ENCODE measurements at places on chromosomes 6 and 20.

DNA sequence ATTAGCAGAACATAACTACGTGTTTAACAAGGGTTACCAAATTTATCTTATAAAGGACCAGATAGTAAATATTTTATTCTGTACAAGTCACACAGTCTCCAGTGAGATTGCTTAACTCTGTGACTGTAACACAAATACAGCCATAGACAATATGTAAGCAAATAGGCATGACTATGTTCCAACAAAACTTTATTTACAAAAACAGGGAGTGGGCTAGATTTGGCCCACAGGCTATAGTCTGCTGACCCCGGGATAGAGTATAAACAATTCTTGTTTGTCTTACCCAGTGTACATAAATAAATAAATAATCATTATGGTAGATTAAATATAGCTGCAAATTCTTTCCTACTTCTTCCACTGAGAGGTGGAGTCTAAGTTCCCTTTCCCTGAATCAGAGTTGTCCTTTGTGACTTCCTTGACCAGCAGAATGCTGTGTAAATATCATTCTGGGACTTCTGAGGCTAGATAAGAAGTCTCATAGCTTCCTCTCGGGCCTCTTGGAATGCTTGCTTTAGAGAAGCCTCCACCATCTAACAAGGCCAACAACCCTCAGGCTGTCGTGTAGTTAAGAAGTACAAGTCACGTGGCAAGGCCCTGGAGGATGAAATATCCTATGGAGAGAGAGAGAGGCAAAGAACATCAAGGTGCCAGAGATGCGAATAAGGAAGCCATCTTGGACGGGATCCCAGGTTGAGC is 59.1 kb upstream of the TMEM244 start:
- DNase-seq, result no peak

DNA sequence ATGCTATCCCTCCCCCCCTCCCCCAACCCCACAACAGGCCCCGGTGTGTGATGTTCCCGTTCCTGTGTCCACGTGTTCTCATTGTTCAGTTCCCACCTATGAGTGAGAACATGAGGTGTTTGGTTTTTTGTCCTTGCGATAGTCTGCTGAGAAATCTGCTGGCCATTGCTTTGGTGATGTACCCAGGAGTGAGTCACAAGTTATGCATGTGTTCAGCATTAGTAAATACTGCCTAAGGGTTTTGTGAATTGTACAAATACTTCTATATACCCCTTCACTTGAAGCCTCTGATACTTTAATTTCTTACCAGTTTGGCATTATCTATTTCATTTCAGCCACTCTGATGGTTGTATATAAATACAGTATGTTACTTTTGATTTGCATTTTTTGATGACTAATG is 711.3 kb upstream of the GJE1 start:
- DNase-seq, result no peak

- DNase-seq, result no peak
Measured at GRCh38 chr20:47237715-47238114, 118.8 kb downstream of the ZMYND8 start.

DNA sequence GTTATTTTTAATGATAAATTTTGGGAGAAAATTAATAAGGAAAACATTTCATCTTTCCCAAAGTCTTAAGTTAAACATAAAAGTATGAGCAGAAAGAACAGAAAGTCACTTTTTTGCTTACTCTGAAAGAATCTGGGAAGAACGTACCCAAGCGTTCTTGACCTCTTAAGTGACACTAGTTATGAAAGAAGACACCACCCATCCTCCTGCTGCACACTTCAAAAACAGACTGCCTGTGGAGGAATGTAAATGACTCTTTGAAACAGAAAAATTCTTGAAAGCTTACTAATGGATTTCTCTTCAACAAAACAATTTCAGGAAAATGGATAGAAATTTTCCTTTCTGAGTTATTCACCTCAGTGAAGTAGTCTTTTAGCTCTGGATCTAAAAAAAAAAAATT is 227.7 kb downstream of the MEI4 start:
- no peak for DNase-seq

DNA sequence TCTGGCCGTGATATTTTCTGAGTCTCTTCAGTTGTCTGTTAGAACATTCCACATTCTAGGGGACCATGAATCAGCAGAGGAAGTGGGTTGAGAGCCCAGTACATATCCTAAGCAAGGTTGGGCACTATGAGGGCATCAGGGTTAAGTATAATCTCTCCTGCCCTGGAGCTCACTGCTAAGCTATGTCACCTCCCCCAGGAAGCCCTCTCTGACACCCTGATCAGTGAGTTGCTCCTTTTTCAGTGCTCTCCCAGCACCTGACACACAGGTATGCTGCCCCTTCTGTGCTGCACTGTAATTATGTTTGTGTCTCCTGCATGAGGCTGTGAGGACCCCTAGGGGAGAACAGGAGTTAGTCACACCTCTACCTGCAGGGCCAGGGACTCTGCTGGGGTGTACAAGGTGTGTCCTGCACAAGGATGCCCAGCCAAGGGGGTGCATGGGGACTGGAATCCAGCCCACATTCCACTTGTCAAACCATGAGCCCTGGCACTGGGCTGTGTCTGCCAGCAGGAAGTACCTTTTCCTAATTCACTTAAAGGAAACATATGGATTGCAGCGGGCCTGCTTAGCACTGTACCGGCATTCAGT is 3.9 kb downstream of the RAB44 start:
- DNase-seq, result no peak

- no peak for DNase-seq
Measured at GRCh38 chr6:54633601-54634000, 213.0 kb upstream of the FAM83B start.

GRCh38 chr20:9627219-9627618 is 112.8 kb downstream of the LAMP5 start:
- DNase-seq, result no peak

GRCh38 chr6:142613981-142614380 is 312.2 kb downstream of the ADGRG6 start:
- DNase-seq, result no peak

GRCh38 chr20:41395667-41396664 is 29.3 kb upstream of the EMILIN3 start:
- no peak for DNase-seq

DNA sequence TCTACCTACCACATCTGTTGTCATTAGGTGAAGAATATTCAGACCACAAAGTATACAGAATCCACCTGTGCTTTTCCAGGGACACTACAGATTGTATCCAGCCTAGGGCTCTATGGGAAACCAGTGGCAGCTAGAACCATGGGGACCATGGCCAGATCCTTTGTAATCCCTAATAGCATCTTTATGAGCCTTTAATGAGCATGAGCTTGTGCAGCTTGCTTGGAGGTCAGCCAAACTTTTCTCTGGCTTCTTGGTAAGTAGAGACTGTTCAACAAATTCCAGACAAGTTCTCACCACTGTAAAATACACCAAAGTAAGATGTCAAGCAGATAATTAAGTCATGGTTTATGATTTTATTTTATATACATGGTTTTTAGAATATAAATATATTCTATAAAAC is 301.6 kb upstream of the ADGRB3 start:
- no peak for DNase-seq

DNA sequence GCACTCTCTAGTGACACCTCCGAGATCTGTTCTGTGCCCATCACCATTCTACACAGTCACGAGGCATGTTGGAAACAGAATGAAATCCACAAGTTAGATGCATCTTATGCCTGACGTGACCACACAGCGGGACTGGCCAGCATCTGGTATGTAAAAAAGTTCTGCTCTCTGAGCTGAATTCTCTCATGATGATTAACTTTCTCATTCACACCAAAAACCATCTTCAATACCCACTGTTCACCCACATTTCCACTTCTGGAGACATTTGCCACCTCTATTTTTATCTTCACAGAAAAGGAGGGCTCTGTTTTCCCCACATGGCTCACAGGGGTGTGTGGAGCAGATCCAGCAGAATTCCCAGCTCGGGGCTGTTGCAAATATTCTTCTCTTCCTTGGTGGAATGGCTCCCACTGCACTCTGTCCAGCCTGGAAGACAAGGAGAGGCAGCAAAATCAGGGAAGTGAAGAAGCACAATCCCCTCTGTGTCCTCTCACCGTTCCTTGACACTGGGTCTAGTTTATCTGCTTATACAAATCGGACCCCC is 303.4 kb downstream of the TAF4 start:
- no peak for DNase-seq

DNA sequence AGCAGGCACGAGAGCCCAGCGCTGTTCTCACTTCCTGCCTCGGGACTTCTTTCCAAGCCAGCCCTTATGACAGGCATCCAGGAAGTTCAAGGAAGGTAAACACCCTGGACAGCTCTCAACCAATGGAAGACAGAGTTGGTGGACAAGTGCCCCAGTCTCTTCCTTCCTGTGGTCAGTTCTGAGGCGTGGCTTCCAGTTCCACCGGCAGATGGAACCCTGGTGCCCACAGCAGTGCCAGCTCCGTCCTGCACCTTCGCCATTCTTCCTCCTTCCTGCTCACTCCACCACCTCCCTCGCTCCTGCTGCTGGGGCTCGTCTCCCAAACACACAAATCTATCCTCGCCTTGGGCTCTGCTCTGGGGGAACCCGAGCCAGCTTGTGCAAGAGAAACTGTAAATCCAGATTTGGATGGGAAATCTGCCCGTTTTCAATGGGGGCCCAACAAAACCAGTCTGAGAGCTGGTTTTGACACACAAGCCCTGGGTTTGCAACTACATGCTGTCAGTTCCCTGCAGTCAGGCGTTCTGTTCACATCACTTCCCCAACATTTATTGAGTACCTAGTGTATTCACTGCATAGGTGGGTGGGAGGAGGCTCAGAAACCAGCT is 162.7 kb downstream of the GRM4 start:
- DNase-seq, result no peak

DNA sequence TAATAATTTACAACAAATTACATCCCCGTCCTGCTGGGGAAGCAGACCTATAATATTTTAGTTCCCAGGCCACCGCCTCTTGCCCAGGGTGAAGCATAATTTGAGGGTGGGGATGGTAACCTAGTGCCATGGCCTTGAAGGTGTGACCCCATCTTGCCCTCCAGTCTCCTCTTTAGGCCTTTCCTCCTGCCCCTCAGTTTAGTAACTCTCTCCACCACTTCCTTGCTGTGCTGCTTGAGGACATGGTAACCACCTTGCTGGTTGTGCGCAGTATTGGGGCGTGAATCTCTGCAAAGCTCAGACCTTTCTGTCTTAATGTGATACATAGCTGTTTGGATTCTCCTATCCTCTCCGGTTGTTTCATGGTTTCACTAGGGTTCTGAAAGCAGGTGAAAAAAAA is 16.6 kb downstream of the SNX9 start:
- DNase-seq, result no peak

DNA sequence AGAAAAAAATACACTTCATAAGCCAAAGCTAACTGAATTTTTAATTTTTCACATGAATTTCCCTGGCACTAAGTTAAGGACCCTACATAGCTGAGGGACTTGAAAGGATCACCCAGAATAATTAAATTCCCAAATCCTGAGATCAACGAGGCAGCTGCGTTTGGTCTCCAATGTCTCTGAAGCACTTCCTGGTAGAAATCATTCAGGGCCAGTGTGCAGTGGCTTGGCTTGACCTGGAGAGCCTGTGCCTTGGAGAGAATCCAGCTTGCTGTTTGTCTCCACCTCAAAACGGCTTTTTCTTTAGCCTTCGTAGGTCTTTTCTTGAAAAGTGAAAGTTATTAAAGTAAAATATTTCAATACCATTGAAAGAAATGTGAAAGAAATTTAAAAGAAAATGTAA is 92.4 kb downstream of the SMOC2 start:
- DNase-seq, result no peak

DNA sequence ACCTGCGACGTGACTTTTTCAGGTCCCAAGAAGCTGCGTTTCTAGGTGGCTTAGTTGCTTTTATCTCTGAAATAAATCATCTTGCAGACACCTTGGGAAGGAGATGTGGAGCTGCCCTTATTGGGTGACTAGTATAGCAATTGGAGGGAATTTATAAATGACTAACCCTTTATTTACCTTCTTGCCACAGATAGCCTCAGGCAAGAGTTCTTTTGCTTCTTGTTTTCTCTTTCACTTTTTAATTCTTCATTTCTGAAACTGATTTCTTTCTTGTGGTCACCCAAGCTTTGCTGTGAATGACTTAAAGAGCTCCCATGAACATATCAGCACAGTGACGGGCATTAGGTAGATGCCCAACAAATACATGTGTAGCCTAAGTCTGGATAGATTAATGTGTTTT is 3.0 kb downstream of the ADGRF4 start:
- DNase-seq, result no peak

- DNase-seq, result no peak
Measured at GRCh38 chr6:300026-300425, 7.7 kb downstream of the DUSP22 start.

DNA sequence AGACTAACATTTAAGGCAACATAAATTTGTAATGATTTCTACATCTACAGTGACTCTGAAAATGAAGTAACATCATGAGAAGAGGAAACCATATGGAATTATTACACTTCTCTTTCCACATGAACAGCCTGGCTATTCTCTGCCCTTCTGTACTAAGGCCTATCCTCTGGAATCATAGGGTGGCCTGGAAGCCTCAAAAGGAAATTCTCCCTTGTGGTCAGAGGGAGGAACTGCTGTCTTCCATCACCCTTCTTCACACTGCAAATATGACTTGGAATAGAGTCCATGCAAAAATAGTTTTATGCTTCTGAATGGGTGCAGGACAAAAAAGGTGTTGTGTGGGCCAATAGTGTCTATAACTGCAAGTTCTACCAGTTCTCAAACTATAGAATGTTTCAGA is 44.6 kb upstream of the SH3BGRL2 start:
- DNase-seq, result no peak

- no peak for DNase-seq
Measured at GRCh38 chr6:19024737-19025136, 637.6 kb downstream of the RNF144B start.

DNA sequence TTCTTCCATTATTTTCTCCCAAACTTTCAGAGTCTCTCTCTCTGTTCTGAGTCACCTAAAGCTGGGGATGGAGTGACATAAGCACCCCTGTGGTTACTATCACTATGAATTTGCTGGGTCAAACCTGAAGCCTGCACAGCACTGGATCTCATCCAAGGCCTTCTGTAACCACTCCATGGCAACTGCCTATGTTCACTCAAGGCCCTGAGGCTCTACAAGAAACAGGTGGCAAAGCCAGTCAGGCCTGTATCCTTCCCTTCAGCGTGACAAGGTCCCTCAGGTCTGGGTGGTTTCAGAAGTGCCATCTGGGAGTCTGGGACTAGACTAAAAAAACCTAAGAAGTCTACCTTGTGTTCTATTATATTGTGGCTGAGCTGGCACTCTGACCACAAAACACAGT is 1278.8 kb upstream of the EYS start:
- no peak for DNase-seq

GRCh38 chr6:91720324-91720723 is 1133.5 kb upstream of the MAP3K7 start:
- no peak for DNase-seq

GRCh38 chr20:41178904-41179432 is 41.6 kb downstream of the PLCG1 start:
- DNase-seq, result no peak

- no peak for DNase-seq
Measured at GRCh38 chr6:121319112-121319553, 15.1 kb downstream of the TBC1D32 start.

GRCh38 chr6:2468601-2468955 is 223.2 kb upstream of the GMDS start:
- DNase-seq, result no peak
